Activated CD4-positive, alpha-beta T cell treated with anti-CD3 and anti-CD28 coated beads, Interleukin-2, amount 10 ng/mL, durations not matched to agents 24 days and 14 days (primary cell): ENCODE measurements at places on chromosomes 7 and 10. TPM values are rescaled to one million over a fixed set of nuclear protein-coding genes. Genes with fewer than 3 reads are reported as not detected.

GRCh38 chr7:731440-732085 lies 4.5 kb upstream of the PRKAR1B start:
- peaks cover 11% of the 10 kb centered on the region for H3K36me3 ChIP-seq
- no peak for DNase-seq
- no peaks in the 10 kb centered on the region for H3K27me3 ChIP-seq

- H3K27me3 ChIP-seq = no peaks in the 10 kb centered on the region
- H3K36me3 ChIP-seq = no peaks in the 10 kb centered on the region
- H3K27ac ChIP-seq = no peak overlapping the region
- H3K4me1 ChIP-seq = no peaks in the 10 kb centered on the region
- H3K4me3 ChIP-seq = no peak overlapping the region
Measured at GRCh38 chr10:131244836-131245235, 66.7 kb downstream of the TCERG1L start.

- H3K27ac ChIP-seq = peak overlapping the region; percentile 34
- peaks cover 12% of the 10 kb centered on the region for H3K4me1 ChIP-seq
- H3K4me3 ChIP-seq = no peak overlapping the region
- DNase-seq = no peak
Measured at GRCh38 chr7:120979765-120980499, 8.6 kb upstream of the CPED1 start.

- no peaks in the 10 kb centered on the region for H3K36me3 ChIP-seq
- no peak overlapping the region for H3K4me3 ChIP-seq
- DNase-seq = no peak
- no peaks in the 10 kb centered on the region for H3K4me1 ChIP-seq
Measured at GRCh38 chr7:137820677-137821420, 25.9 kb downstream of the DGKI start.

DNA sequence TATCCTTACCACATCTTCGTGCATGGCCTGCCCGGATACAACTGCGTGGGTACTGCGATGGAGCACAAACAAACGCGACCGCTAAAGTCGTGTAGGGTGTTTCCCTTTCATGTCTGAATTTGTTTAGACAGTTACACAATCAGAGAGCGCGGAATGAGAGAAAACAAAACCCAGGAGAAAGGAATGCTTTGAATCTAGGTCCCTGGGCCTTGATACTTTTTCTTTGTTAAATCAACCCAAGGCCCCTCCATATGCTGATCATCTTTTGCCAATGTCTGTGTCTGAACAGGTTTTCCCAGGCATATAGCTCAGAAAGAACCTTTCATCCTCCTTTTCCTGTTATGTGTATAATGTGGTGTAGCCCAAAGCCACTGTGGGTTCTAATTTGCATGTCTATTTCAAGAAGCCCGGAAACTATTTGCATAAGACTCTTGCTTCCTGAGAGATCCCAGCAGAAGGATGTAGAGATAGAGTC lies 145.8 kb downstream of the FRMD4A start:
- peaks cover 19% of the 10 kb centered on the region for H3K4me1 ChIP-seq
- peak overlapping the region; percentile 92 for H3K27ac ChIP-seq
- H3K4me3 ChIP-seq = peak overlapping the region; percentile 62
- H3K36me3 ChIP-seq = no peaks in the 10 kb centered on the region
- H3K27me3 ChIP-seq = peaks cover 64% of the 10 kb centered on the region
- DNase-seq = peak; percentile 86

DNA sequence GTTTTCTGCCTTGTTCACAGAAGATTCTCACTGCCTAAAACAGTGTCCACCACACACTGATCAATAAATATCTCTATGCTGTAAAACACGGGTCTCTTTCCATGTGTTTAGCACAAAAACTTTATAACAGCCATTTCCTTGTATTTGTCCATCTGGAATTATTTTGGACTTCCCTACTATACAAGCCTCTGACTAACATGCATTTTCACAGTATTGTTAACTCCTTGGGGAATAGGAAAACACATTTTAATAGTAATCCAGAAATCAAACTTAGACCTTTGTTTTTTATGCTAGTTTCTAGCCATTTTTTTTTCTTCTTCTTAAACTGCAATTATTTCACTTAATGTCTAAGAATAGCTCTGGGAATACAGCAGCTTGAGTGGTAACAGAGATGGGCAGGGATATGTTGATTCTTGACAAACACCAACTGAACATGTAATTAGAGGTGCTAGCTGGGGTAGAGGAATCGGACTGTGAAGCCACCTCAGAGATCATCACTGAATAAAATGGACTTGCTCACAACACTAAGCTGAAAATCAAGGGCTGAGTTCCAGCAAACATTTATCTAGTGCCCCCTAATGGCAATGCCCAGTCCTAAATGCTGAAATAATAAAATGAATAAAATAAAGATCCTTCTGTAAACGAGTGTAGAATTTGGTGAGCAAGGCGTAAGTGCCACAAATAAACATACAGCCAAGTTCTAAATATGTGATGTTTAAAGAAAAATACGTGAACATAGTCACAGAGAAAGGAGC lies 593.1 kb downstream of the SORCS1 start:
- no peaks in the 10 kb centered on the region for H3K4me1 ChIP-seq
- H3K27ac ChIP-seq = no peak overlapping the region
- DNase-seq = no peak
- H3K27me3 ChIP-seq = no peaks in the 10 kb centered on the region

DNA sequence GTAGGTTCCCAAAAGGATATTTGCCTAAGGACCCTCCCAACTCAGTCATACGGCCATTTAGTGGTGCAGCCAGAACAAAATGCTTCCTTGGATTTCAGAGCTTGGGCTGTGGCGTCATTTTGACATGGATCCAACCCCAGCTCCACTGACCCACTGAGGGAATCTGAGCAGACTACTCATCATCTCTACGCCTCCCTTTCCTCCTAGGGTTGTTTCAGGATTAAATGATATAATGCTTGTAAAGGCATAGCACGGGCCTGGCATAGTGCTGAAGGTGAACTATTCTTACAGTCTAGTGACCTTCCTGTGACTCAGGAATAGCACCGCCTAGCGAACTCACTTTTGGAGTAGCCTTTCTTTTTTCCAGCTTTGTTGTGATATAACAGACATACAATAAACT lies 70.3 kb upstream of the LOXL4 start:
- H3K27me3 ChIP-seq = peaks cover 16% of the 10 kb centered on the region
- no peak overlapping the region for H3K4me3 ChIP-seq
- DNase-seq = no peak
- no peak overlapping the region for H3K27ac ChIP-seq
- no peaks in the 10 kb centered on the region for H3K36me3 ChIP-seq

GRCh38 chr10:44995914-44996669 lies 4.6 kb upstream of the ZNF22 start:
- peaks cover 9% of the 10 kb centered on the region for H3K27me3 ChIP-seq
- H3K27ac ChIP-seq = peak overlapping the region; percentile 11
- DNase-seq = peak; percentile 51
- H3K36me3 ChIP-seq = peaks cover 3% of the 10 kb centered on the region
- H3K4me3 ChIP-seq = peak overlapping the region; percentile 48

- H3K27ac ChIP-seq = no peak overlapping the region
- no peak overlapping the region for H3K4me3 ChIP-seq
- H3K4me1 ChIP-seq = peaks cover 9% of the 10 kb centered on the region
- no peaks in the 10 kb centered on the region for H3K36me3 ChIP-seq
- no peak for DNase-seq
Measured at GRCh38 chr10:89148061-89148460, 59.1 kb downstream of the CH25H start.

GRCh38 chr7:47758546-47758945 lies 176.6 kb upstream of the TNS3 start:
- H3K27me3 ChIP-seq = no peaks in the 10 kb centered on the region
- H3K4me1 ChIP-seq = no peaks in the 10 kb centered on the region

DNA sequence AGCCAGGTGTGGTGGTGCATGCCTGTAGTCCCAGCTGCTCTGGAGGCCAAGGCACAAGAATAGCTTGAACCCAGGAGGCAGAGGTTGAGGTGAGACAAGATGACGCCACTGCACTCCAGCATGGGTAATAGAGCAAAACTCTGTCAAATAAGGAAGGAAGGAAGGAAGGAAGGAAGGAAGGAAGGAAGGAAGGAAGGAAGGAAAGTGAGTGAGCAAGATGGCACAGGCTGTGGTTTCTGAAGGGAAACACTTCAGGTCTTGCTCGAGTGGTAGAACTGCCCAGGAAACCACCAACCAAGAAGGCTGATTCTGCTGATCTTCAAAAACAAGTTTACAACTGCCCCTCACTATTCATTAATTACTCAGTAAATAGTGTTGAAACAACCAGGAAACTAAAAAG lies 45.2 kb downstream of the EZH2 start:
- H3K27ac ChIP-seq = peak overlapping the region; percentile 63
- H3K4me3 ChIP-seq = no peak overlapping the region
- H3K36me3 ChIP-seq = peaks cover 53% of the 10 kb centered on the region
- peak; percentile 61 for DNase-seq
- H3K4me1 ChIP-seq = peaks cover 44% of the 10 kb centered on the region
- H3K27me3 ChIP-seq = no peaks in the 10 kb centered on the region

GRCh38 chr10:127216274-127216673 lies 19.9 kb upstream of the INSYN2A start:
- H3K27ac ChIP-seq = no peak overlapping the region
- H3K4me3 ChIP-seq = no peak overlapping the region

DNA sequence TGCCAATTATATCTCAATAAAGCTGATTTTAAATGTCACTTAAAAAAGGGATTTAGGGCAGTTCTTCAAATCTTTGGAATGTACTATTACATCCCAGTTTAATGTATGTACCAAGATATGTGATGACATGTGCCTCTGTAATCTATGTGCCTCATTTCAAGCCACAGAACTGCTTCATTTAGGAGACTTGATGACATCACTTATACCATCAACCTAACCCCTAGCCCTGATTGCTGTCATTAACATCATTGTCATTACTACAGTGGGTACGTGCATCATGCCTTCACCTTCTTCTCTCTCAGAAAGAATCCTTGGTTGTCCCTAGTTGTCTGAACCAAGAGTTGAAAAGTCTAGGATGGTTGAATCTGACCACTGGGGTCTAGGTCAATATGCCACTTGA lies 134.3 kb upstream of the RAB11FIP2 start:
- no peak overlapping the region for H3K4me3 ChIP-seq
- H3K27me3 ChIP-seq = peaks cover 2% of the 10 kb centered on the region
- no peak for DNase-seq
- no peak overlapping the region for H3K27ac ChIP-seq
- H3K4me1 ChIP-seq = no peaks in the 10 kb centered on the region

DNA sequence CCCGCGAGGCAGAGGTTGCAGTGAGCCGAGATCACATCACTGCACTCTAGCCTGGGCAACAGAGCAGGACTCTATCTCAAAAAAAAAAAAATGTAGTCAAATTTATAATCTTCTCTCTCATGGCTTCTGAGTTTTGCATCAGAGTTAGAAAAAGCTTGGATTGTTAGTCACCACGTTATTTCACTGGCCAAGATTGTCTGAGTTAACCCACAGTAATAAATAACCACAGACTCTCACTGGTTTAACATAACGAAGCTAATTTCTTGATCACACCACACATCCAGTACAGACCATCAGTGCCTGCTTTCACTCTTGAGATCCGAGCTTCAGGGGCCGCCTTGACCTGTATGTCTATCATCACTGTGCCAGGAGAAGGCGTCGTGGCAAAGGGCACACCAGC lies 116.8 kb upstream of the JCAD start:
- no peak for DNase-seq
- H3K27ac ChIP-seq = no peak overlapping the region
- H3K36me3 ChIP-seq = no peaks in the 10 kb centered on the region
- peaks cover under 1% of the 10 kb centered on the region for H3K4me1 ChIP-seq
- H3K27me3 ChIP-seq = peaks cover 31% of the 10 kb centered on the region
- H3K4me3 ChIP-seq = no peak overlapping the region

DNA sequence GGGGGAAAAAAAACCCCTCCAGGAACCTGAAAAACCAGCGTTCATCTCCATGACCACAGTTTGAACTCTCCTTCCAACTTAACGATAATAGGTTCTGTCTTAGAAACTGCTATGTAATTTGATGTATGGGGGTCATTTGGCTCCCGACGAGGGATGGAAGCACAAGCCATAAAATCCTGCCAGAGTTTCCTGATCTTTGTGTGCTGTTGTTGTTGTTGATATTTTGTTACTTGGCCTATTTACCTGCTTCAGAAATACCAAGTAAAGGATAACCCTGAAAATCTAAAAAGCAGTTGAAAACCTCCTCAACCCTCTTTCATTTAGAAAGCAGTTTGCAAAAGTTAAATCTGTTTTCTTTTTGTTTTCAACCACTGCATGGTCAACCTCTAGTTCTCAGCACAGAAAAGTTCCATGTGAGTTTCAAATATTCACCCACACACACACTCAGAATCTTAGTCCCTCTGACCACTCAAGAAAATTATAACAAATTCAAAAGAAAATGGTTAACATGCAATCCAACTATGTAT lies 9.3 kb upstream of the HOXA2 start:
- DNase-seq = no peak
- no peaks in the 10 kb centered on the region for H3K36me3 ChIP-seq
- peaks cover 5% of the 10 kb centered on the region for H3K27me3 ChIP-seq
- H3K4me3 ChIP-seq = no peak overlapping the region

GRCh38 chr10:16698461-16698860 lies 118.8 kb downstream of the RSU1 start:
- H3K27me3 ChIP-seq = no peaks in the 10 kb centered on the region
- DNase-seq = no peak
- peaks cover 4% of the 10 kb centered on the region for H3K36me3 ChIP-seq

DNA sequence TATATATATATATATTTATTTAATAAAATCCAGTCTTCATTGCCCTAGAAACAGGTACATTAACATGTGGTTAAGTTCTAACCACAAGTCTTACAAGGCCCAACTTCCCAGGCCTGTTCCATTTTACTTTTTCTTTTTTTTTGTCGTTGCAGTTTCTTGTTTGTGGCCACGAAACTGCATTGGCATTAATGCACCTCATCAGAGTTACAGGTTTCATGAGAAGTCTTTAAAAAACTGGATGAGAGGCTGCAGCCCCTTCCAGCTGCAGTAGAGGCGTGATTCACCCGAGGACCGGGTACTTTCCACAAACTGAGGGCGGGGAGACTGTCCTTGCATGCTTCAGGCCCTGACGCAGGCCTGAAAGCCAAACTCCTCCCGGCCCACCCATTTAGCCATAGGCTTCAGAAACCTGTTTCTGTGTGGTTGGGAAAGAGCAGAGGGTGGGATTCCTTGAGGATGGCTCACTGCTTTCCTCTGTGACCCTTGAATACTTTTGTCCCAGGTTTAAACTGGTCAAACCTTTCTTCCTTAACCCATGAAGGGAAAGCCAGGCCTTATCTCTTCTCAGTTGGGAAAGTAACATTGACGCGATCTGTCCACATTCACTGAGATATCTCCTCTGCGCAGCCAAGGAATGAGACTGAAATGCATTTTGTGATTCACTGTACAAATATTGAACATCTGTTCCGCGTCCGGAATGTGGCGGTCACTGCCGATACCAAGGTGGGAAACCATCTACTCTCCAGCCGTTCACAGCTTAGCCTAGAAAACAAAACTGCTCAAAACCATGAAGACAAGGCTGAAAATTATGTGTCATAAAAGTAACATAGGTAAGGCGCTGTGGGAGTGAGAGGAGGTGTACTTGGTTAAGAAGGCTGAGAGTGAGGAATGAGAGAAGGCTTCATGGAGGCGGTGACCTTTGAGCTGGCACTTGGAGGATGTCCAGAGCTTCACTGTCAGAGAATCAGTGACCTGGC lies 311.7 kb downstream of the GATA3 start:
- no peak overlapping the region for H3K4me3 ChIP-seq
- peaks cover 9% of the 10 kb centered on the region for H3K36me3 ChIP-seq
- H3K4me1 ChIP-seq = peaks cover 43% of the 10 kb centered on the region
- H3K27ac ChIP-seq = peak overlapping the region; percentile 81
- peak; percentile 69 for DNase-seq
- no peaks in the 10 kb centered on the region for H3K27me3 ChIP-seq

Gene TSPAN12
- total RNA-seq = not detected in 2 replicates

Gene PRPS1L1
- not detected in 2 replicates for total RNA-seq

Gene WNT8B
- total RNA-seq = 0.16 and 0.43 TPM in 2 replicates

Gene POU6F2
- 0.16 and 0.17 TPM in 2 replicates for total RNA-seq

Gene ABCB1
- total RNA-seq = 1.4 and 2.2 TPM in 2 replicates

Gene EPHB4
- 2.7 and 3.0 TPM in 2 replicates for total RNA-seq

Gene NOM1
- total RNA-seq = 50.5 and 54.5 TPM in 2 replicates

Gene AASS
- total RNA-seq = 0.47 and 1.3 TPM in 2 replicates

Gene C10orf105
- total RNA-seq = 0.26 and 0.33 TPM in 2 replicates

Gene ADARB2
- not detected in 2 replicates for total RNA-seq

Gene CHN2
- total RNA-seq = 0.33 TPM in 1 of 2 replicates, not detected in the other

Gene RNLS
- 2.1 and 2.4 TPM in 2 replicates for total RNA-seq
